Mucosa of gallbladder (tissue), 1 donor: ENCODE measurements at places on chromosomes 7 and 10. TPM values are rescaled to one million over a fixed set of nuclear protein-coding genes. Genes with fewer than 3 reads are reported as not detected.

- DNase-seq: no peak
Measured at GRCh38 chr7:134942690-134943466, 43.4 kb upstream of the AGBL3 start.

- no peak for DNase-seq
Measured at GRCh38 chr10:4557469-4557868, 268.5 kb upstream of the AKR1E2 start.

DNA sequence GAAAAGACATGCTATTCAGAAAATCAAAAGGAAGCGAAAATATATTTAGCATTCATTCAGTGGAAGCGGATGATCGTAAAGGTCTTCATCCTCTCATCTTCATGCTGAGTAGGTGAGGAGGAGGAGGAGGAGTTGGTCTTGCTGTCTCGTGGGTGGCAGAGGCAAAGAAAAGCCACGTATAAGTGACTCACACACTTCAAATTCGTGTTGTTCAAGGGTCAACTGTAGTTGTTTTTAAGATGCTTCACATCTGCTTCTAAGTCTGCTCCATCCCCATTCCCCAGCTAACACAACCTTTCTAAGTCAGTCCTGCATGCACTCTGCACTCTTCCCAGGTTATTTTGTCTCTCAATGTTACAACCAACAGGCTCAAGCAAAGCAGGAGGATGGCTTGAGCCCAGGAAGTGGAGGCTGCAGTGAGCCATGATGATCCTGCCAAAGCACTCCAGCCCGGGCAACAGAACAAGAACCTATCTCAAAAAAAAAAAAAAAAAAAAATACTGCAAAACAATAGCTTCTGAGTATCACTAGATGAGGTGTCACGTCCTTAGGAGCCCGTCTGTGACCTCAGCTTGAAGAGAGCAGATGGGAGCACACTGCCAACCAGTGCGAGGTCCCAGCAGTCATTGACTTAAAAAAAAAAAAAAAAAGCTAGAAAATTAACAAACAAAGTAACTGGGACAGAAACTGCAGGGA lies 70.5 kb downstream of the SFMBT2 start:
- DNase-seq: no peak

Gene SYCE1
- 3.3 TPM for total RNA-seq

Gene RNF133
- 1.4 TPM for total RNA-seq

DNA sequence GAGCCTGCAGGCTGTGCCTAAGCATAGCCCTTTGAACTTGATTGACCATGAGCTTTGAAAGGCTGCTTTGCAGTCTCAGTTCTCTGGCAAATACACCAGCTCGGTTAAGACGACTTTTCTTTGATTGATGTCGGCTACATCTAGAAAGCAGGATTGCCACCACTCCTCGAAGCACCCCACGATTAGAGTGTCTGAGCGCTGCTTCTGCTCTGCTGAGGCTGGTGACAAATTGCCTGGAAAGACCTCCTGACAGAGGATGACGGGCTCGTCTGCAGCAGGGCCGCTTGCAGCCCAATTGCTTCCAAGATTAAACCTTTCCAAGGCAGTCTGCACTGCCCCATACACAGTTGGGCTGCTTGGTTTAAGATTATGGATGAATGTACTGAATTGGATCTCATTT lies 182.0 kb downstream of the CUX1 start:
- DNase-seq: no peak

DNA sequence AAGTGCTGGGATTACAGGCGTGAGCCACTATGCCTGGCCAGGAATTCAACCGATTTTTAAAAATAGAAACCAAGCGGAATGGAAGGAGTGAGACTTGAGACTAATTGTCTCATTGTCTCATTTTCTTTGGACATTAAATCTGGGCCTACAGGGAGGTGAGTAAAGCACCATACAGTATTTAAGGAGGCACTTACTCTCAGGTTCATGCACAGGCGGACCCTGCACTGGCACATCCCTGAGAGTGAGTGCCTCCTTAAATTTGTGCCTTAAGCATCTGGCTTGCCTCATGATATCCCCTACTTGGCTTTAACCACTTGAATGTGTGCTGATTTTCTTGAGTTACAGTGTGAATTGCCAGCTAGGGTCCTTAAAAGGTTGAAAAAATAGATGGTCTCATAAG lies 10.6 kb downstream of the UBE3C start:
- no peak for DNase-seq

- DNase-seq: no peak
Measured at GRCh38 chr7:18610331-18610948, 114.9 kb downstream of the HDAC9 start.

Gene RPP38
- total RNA-seq: 15.4 TPM

GRCh38 chr7:50197549-50197948 lies 104.5 kb upstream of the ZPBP start:
- no peak for DNase-seq

Gene FBXL13
- total RNA-seq: 2.5 TPM

Gene OR13A1
- total RNA-seq: not detected

DNA sequence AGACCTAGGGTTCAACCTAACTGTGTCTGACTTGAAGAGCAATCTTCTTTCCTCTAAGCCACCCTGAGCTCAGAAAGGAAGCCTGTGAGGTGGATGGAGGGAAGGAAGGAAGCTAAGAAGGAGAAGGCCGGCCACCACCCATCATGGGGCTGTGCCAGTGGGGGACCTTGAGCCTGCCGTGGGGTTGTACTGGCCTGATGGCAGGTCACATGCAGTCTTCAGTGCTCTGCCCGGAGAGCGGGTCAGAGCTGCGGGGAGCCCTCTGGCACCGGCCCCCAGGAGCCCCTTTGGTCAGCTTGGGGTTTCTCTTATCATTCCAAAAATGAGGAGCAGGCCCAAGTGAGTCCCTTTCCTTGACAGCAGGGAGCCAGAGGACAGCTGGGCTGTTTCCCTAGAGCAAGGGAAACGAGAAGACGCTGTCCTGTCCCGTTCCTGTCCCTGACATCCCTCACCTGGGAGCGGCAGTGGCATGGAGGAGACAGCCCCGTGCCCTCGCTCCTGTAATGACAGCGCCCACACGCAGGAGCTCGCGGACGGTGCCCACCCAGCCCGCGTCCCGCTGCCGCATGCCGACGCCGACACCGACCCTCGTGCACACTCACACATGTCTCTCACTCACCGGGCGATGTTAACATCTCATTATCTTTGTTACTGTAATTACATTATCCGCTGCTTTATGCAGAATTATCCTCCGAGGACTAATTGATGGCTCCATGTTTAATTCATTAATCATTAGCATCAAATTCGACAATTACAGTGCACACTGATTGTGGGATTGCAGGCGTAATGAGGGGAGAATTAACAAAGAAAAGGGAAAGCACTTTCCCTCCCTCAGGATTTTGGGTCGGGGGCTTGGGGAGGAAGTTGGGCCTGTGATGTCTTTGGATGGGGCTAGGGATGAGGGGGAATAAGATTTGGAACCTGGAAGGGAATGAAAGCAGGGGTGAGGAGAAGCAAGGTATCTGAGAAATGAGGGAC lies 31.3 kb downstream of the GBX1 start:
- no peak for DNase-seq

DNA sequence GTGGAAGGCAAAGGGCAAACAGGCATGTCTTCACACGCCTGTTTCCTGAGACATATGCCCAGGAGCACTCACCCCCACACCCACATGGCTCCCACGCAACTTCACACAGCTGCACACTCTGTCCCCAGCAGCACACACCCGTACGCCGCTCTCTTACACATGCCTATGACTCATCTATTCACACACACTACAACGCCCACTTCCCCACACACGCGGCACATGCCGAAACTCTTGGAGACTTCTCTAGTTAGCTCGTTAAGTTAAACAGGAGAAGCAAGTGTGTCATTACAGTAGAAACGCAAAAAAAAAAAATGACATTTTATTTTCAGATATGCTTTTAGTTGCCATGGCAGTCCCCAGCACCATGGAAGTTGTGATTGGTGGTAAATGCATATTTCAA lies 6.7 kb downstream of the CALN1 start:
- peak; percentile 68 for DNase-seq

- no peak for DNase-seq
Measured at GRCh38 chr7:33325754-33326484, 196.6 kb downstream of the BBS9 start.
